Bronchial smooth muscle cell (primary cell): ENCODE measurements at places on chromosomes 16 and 17. TPM values are rescaled to one million over a fixed set of nuclear protein-coding genes. Genes with fewer than 3 reads are reported as not detected.

HSPB9 gene
- not detected in 2 replicates for total RNA-seq

MATCAP1 gene
- total RNA-seq: 27.7 and 30.4 TPM in 2 replicates

LASP1 gene
- total RNA-seq: 67.7 and 73.3 TPM in 2 replicates

IL17C gene
- total RNA-seq: 0.09 TPM in 1 of 2 replicates, not detected in the other

CACNG4 gene
- total RNA-seq: not detected in 2 replicates

SCNN1B gene
- not detected in 2 replicates for total RNA-seq

CCDC78 gene
- total RNA-seq: 0.34 and 2.0 TPM in 2 replicates

ZNF287 gene
- total RNA-seq: 5.4 and 5.8 TPM in 2 replicates

SLFN12L gene
- under 0.01 and 0.16 TPM in 2 replicates for total RNA-seq

NGFR gene
- total RNA-seq: 0.26 and 0.32 TPM in 2 replicates
